ENCODE measurements at places on chromosomes 13 and 19.

- no peak for DNase-seq
Measured at GRCh38 chr13:37878496-37878895, 8.9 kb upstream of the TRPC4 start.

GRCh38 chr19:53076984-53077383 is 26.2 kb downstream of the ZNF160 start:
- peak; percentile 87 for DNase-seq

DNA sequence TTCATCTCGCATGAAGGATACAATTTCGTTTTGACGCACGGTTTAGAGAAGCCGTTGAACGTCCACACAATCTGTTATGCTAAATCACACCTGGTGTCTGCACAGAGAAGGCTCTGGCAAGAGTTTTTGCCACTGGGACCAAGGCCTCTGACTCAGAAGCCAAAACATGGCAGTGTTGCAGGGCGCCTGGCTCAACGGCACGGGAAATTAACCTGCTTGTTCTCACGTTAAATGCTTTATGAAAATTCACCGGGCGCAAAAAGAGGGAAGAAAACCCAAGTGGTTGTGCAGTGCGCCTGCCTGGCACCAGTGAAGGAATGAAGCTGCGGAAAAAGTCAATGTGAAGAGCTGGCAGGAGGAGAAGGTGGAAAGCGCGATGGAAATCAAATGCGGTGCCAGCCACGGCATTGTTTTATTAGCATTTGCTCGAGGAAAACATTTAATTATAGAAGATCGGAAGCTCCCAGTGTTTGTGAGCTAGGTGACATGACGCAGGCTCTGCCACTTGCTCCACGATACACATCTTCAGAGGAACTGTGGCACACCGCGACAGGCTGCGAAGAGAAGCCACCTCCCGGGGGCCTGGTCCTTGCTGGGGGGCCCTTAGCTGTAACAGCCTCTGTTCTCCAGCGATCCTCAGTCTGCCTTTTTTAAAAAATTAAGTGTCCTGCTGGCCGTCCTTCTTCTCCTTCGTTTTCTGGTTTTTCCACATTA is 126.2 kb downstream of the ZIC5 start:
- no peak for DNase-seq

DNA sequence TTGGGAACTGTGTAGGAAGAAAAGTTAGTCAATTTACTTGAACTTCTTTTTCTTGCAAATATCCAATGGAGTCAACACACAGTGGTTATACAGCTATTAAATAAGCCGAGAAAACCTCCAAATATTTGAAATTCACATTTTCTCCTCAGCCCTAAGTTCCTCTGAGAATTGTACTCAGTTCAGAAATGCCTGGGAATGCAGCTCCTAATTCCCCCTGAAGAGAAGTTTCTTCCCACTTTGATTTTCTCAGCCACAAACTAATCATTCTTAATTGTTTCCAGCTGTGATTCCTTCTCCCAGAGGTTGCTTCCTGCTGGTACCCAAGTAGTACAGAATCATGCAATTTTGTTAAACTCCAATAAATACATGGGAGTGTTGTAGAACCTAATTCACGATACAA is 246.1 kb upstream of the MIR17HG start:
- no peak for DNase-seq

DNA sequence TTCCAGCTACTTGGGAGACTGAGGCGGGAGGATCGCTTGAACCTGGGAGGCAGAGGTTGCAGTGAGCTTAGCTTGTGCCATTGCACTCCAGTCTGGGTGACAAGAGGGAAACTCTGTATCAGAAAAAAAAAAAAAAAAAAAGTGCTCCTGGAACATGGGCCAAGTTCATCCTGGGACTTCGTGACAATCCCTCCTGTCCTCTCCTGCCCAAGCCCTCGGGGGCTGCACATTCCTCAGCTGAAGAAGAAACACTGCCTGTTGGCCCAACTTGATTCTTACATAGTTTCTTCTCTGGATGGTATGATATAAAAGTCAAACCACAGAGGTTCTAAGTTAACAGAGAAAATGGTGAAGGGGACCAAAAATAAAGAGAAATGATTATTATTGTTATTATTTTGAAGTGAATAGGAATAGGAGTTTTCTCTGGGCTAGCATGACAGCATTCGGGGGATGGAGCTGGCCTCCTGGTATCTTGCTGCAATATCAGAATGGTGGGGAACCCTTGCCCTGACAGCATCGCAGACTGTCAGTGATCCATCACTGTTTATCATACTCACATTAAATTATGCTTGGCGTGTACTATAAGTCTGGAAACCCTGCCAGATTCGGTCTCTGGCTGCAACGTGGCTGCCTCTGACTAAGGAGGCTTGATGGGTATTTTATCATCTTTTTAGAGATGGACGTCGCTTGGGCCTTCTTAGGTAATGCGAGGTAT is 113.7 kb upstream of the OXGR1 start:
- no peak for DNase-seq
